ENCODE measurements at places on chromosomes 3 and 15.

DNA sequence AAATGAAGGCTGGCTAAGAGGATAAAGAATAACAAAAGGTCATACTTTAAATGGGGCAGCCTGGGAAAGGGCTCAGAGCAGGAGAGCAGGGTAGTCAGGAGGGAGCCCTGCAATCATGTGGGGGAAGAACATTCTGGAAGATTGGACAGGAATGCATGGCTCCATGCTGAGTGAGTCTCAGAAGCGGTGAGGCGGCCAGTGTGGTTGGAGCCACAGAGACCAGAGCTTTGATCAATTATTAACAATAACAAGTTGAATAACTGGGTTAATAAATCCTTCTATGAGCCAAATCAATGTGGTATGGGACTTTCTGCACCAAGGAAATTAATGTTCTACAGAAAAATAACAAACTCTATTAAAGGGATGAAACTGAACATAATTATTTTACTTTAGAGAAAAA, 57.9 kb upstream of the DCUN1D1 start:
- DNase-seq = no peak

GRCh38 chr3:89332793-89333192, 225.4 kb downstream of the EPHA3 start:
- no peak for DNase-seq

DNA sequence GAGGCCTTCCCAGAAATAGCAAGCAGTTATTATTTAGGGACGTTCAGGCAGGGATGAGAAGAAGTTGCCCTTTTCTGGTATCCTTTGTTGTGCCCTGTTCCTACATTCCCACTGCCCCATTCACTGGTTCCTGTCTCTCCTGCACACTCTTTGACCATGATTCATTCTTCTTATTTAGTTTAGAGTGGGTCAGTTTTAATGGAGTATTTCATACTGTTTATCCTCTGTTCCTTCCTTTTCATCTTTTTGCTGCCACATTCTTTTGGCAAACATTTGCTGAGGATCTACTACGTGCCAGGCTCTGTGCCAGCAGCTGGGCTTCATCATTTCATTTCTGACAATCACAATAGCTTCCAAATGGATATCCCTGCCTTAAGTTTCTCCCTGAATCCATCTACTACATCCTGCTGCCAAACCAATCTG, 11.8 kb upstream of the EID1 start:
- no peak for DNase-seq

- DNase-seq = no peak
Observed at GRCh38 chr3:129605203-129605921, 1.1 kb downstream of the PLXND1 start.

DNA sequence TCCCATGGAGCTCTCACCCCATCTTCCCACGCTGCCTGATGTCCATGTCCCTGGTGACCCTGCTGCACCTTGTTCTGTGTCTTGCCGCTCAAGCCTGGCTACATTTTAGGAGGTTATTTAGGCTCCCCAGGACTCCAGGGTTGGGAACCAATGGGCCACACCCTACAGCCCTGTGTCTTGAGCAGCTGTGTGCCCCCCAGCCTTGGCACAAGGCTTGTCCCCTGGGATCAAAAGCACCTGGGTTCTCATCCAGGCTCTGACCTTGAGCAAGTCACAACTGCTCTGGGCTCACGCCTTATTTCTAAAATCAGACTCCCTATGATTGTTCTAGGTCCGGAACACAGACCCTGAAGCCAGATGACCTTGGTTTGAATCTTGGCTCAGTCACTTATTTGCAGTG, 14.1 kb downstream of the SPSB4 start:
- DNase-seq = no peak

Data from stimulated activated CD8-positive, alpha-beta memory T cell treated with anti-CD3 and anti-CD28 coated beads, Interleukin-7, amount 100 ng/mL, for 1 hour (primary cell).